H9 (cell line): ENCODE measurements at places on chromosomes 1 and 21. TPM values are rescaled to one million over a fixed set of nuclear protein-coding genes. Genes with fewer than 3 reads are reported as not detected.

GRCh38 chr1:85599076-85599491 lies 18.5 kb downstream of the CCN1 start:
- peaks cover 2% of the 10 kb centered on the region; the same call in 2 of the 3 replicates for H3K36me3 ChIP-seq
- H3K4me1 ChIP-seq = peaks cover 10% of the 10 kb centered on the region
- H3K27ac ChIP-seq = no peak overlapping the region
- no peak for DNase-seq
- H3K4me3 ChIP-seq = no peak overlapping the region
- H3K27me3 ChIP-seq = no peaks in the 10 kb centered on the region

GRCh38 chr1:11979028-11979850 lies 1.0 kb upstream of the MFN2 start:
- no peak for DNase-seq
- no peak overlapping the region for H3K27ac ChIP-seq
- no peaks in the 10 kb centered on the region for H3K27me3 ChIP-seq
- H3K4me3 ChIP-seq = peak overlapping the region; percentile 98
- H3K36me3 ChIP-seq = peaks cover 38% of the 10 kb centered on the region

DNA sequence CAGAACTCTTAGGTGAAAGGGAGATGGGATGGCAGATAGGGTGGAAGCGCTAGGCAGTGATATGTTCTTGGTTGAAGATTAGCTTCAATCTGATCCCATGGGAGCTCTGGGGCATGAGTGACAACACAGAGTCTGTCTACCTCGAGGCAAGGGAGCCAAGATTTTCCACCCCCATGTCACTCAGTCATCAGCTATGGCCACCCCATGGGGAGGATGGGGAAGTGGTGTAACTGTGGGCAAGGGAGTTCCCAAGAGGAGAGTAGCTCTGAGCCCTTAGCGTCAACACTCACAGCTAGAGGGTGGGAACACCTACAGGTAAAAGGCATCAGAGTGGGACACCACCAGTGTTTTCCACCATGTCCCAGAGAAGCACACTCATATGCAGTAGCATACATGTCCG lies 30.3 kb upstream of the C1QA start:
- no peak overlapping the region for H3K4me3 ChIP-seq
- H3K4me1 ChIP-seq = no peaks in the 10 kb centered on the region
- no peak overlapping the region for H3K27ac ChIP-seq
- no peaks in the 10 kb centered on the region for H3K27me3 ChIP-seq
- no peaks in the 10 kb centered on the region for H3K36me3 ChIP-seq

The TFF1 gene
- total RNA-seq = not detected in 2 replicates

GRCh38 chr1:176691251-176692228 lies 228.6 kb downstream of the PAPPA2 start:
- no peaks in the 10 kb centered on the region; the same call in 2 of the 3 replicates for H3K36me3 ChIP-seq
- no peaks in the 10 kb centered on the region for H3K27me3 ChIP-seq
- peak; percentile 61 for DNase-seq
- peaks cover 3% of the 10 kb centered on the region; the same call in 1 of the 2 replicates for H3K4me1 ChIP-seq

The TMEM200B gene
- 12.6 and 12.9 TPM in 2 replicates for total RNA-seq

The AMY1A gene
- not detected in 2 replicates for total RNA-seq

- H3K4me1 ChIP-seq = peaks cover 3% of the 10 kb centered on the region
- H3K27ac ChIP-seq = no peak overlapping the region
- no peak for DNase-seq
- no peaks in the 10 kb centered on the region for H3K27me3 ChIP-seq
- H3K36me3 ChIP-seq = no peaks in the 10 kb centered on the region
- H3K4me3 ChIP-seq = no peak overlapping the region
Measured at GRCh38 chr1:203366476-203366875, 15.6 kb upstream of the FMOD start.

GRCh38 chr21:31564439-31564838 lies 95.1 kb upstream of the SOD1 start:
- no peak overlapping the region for H3K27ac ChIP-seq
- no peaks in the 10 kb centered on the region for H3K27me3 ChIP-seq
- H3K36me3 ChIP-seq = no peaks in the 10 kb centered on the region
- no peaks in the 10 kb centered on the region; the same call in 1 of the 2 replicates for H3K4me1 ChIP-seq

DNA sequence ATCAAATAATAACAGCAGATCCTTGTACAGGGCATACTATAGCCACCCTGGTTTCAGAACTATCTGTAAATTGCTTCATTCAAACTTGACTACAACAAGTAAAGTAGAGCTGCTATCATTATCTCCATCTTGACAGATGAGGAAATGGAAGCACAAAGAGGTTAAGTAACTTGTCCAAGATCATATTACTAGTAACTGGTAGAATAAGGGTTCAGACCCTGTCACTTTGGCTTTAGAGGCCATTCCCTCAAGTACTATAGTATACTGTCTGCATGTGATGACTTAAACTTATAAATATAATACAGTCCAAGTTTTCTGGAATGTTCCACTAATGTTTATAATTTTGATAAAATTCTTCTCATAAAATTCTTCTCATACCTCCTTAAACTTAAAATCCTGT lies 24.8 kb downstream of the PGM1 start:
- no peak overlapping the region for H3K4me3 ChIP-seq
- H3K27me3 ChIP-seq = no peaks in the 10 kb centered on the region
- no peak overlapping the region for H3K27ac ChIP-seq
- H3K36me3 ChIP-seq = no peaks in the 10 kb centered on the region
- no peak for DNase-seq
- peaks cover 8% of the 10 kb centered on the region for H3K4me1 ChIP-seq

GRCh38 chr1:59699227-59699847 lies 115.4 kb upstream of the HOOK1 start:
- H3K4me1 ChIP-seq = no peaks in the 10 kb centered on the region
- no peaks in the 10 kb centered on the region for H3K36me3 ChIP-seq
- no peak overlapping the region for H3K27ac ChIP-seq
- no peak for DNase-seq
- H3K27me3 ChIP-seq = no peaks in the 10 kb centered on the region

GRCh38 chr1:63612564-63612963 lies 19.4 kb downstream of the PGM1 start:
- H3K27ac ChIP-seq = no peak overlapping the region
- peaks cover 10% of the 10 kb centered on the region for H3K4me1 ChIP-seq
- no peak overlapping the region for H3K4me3 ChIP-seq

The ZNF670 gene
- total RNA-seq = 12.8 and 13.9 TPM in 2 replicates

DNA sequence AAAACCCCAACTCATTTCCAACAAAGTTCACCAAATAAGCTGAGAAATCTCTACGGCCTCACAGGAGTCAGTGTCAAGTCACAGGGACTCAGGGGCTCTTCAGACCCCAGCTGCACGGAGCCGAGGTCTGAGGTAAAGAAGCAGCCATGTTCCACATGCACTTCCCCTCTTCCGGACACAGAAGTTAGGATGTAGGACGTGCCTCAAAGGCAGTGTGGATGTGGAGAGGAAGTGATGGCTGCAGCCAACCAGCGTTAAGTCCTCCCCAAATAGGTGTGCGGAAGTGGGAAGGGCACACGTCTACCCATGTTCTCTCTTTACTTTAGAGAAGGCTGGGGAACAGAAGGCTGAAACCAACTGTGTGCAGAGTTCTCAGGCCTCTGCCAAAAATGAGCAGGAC lies 14.6 kb upstream of the NCF2 start:
- no peak for DNase-seq
- no peaks in the 10 kb centered on the region for H3K4me1 ChIP-seq
- H3K36me3 ChIP-seq = no peaks in the 10 kb centered on the region
- H3K4me3 ChIP-seq = no peak overlapping the region
- H3K27me3 ChIP-seq = no peaks in the 10 kb centered on the region; the same call in 1 of the 2 replicates

DNA sequence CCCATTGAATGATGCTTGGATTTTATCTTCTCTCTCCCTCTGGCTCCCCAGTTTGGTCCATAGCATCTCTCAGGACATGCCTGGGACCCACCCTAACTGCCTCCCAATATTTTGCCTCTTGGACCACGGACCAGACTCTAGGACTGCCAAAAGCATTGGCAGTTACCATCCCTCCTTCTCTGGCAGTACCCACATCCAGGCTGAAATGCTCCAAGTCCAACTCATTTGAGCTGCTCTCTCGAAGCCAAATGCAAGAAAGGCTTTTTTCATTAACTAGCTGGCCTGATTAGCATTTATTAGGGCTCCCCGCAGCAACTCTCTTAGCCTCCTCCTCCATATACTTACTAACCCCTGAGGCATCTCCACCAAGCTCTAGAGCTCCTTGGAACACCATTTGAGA lies 140.0 kb upstream of the GRIK3 start:
- no peaks in the 10 kb centered on the region for H3K27me3 ChIP-seq
- no peak overlapping the region for H3K27ac ChIP-seq
- no peaks in the 10 kb centered on the region for H3K36me3 ChIP-seq
- H3K4me1 ChIP-seq = no peaks in the 10 kb centered on the region

GRCh38 chr1:14811573-14811972 lies 213.1 kb downstream of the KAZN start:
- no peaks in the 10 kb centered on the region for H3K27me3 ChIP-seq
- no peak overlapping the region for H3K4me3 ChIP-seq
- no peak overlapping the region for H3K27ac ChIP-seq
- DNase-seq = no peak
- H3K36me3 ChIP-seq = peaks cover 10% of the 10 kb centered on the region; the same call in 2 of the 3 replicates
- no peaks in the 10 kb centered on the region for H3K4me1 ChIP-seq

The CLDN14 gene
- total RNA-seq = not detected in 2 replicates

GRCh38 chr1:2646837-2647236 lies 14.0 kb upstream of the MMEL1 start:
- no peaks in the 10 kb centered on the region for H3K27me3 ChIP-seq
- H3K4me1 ChIP-seq = no peaks in the 10 kb centered on the region
- DNase-seq = no peak
- no peak overlapping the region for H3K4me3 ChIP-seq

The GJB3 gene
- total RNA-seq = 0.96 and 1.1 TPM in 2 replicates

DNA sequence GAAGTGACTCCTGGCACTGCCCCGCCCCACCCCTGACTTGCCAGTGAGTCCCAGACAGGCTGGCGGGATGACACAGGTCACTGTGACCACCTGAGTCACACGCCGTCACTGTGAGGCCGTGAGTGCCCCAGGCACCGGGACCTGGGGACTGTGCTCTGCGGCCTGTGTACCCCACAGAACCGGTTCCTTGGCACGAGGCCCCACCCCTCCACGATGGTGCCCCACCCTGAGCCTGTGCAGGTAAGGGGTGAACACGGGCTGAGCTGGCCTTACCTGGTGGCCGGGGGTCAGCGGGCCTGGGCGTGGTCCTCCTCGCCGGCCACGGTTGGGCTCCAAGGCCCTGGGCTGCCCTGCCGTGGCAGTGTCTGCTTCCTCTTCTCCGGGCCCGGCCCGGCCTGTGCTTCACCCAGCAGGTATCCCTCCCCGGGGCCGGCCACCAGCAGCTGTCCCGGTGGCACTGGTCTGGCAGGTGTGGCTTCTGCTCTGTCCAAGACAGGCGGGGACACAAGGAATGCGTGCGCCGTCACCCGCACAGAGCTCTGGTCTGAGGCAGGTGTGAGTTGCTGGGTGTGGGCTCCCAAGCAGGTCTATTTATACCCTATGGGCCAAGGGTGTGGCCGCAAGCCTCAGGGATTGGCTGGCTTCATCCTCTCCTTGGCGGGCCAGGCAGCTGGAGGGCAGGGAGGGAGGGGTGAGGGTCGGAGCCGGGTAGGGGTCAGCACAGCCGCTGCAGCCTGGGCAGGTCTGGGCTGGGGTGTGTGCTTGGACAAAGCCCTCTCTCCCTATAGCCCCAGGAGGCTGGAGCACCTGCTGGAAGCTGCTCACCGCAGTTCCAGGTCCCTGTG lies at the start of gene RNF223:
RNF223 (minus strand) TSS at position 564 of the 845 bp plus-strand sequence. CDS start 1,740 bp downstream, outside the sequence.
- H3K27ac ChIP-seq = no peak within 1 kb of the TSS
- H3K4me3 ChIP-seq = no peak within 1 kb of the TSS
- H3K36me3 ChIP-seq = no peaks in the 10 kb centered on the region
- DNase-seq = no peak
- H3K4me1 ChIP-seq = no peaks in the 10 kb centered on the region
